Urothelium cell line (cell line): ENCODE measurements at places on chromosomes 3 and 15.
A peak's percentile ranks its signal among the peaks of the same experiment; 100 is the strongest.

- no peak for DNase-seq
Measured at GRCh38 chr3:14458434-14459275, 56.2 kb downstream of the SLC6A6 start.

GRCh38 chr3:174233511-174233910 is 625.6 kb upstream of the NAALADL2 start:
- no peak for DNase-seq

GRCh38 chr3:20488151-20488550 is 302.1 kb upstream of the SGO1 start:
- DNase-seq, result no peak

DNA sequence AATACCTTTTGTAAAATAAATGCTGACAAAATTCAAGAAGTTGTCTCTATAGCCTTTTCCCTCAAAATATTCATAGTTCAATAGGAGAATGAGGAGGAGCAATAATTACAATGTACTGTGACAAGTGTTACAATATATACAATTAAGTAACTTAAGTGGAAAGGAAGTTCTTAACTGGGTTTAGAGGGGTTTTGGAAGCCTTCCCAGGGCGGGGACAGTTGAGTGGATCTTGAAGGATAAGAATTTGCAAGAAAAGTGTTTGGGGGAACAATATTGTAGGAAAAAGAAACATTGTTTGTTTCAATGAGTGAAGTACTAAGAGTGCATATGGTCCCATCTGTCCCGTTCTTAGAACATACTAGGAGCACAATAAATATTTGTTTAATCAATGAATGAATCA is 165.2 kb upstream of the PLSCR5 start:
- no peak for DNase-seq

- DNase-seq, result no peak
Measured at GRCh38 chr3:112514527-112515128, 15.4 kb upstream of the BTLA start.

DNA sequence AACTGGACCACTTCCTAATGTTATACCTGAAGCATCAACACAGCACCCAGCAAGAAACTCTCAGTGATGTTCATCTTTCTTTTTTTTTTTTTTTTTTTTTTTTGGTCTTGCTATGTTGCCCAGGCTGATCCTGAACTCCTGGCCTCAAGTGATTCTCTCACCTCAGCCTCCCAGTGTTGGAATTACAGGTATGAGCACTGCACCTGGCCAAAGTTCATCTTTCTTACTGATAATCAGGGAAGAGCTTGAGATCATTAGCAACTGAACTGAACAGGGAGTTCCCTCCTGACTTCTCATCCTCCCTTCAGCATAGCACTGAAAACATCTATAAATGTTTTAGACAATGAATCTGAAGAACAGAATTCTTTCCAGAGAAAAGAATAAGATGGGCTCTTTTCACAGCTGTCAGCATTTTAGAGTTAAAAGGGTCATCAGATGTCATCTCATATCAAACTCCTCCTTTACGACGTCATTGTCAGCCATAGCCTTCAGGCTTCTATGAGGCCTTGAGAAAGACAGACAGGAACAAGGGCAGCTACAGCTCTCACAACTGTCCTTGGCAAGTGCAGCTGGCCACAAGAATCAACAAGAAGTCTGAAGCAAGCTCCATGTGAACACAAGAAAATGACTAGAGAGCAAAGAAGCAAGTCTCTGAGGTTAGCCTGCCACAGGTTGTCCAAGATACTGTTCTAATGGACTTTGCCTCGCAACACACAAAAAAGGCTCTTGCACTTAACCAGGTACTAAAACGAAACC is 33.8 kb downstream of the SCAP start:
- DNase-seq, result no peak

DNA sequence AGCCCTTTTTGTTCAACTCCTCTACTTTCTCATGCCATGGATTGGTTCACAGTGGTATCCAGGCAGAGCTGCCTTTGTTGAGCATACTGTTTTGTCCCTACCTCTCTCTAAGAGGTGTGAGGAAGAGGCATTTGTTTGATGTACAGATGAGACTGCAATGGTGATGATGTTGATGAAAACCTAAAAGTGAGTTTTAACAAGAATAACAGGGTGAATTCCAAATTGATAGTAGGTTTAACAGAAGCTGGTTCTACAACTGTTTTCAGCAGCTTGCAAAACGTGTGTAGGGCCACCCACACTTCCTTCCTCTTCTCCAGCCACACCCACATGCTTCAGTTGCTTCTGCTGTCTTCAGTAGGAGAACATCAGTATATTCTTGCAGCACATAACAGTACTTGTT is 10.2 kb downstream of the SNRK start:
- DNase-seq, result no peak

GRCh38 chr3:170003881-170004356 is 33.9 kb upstream of the GPR160 start:
- DNase-seq, result no peak

DNA sequence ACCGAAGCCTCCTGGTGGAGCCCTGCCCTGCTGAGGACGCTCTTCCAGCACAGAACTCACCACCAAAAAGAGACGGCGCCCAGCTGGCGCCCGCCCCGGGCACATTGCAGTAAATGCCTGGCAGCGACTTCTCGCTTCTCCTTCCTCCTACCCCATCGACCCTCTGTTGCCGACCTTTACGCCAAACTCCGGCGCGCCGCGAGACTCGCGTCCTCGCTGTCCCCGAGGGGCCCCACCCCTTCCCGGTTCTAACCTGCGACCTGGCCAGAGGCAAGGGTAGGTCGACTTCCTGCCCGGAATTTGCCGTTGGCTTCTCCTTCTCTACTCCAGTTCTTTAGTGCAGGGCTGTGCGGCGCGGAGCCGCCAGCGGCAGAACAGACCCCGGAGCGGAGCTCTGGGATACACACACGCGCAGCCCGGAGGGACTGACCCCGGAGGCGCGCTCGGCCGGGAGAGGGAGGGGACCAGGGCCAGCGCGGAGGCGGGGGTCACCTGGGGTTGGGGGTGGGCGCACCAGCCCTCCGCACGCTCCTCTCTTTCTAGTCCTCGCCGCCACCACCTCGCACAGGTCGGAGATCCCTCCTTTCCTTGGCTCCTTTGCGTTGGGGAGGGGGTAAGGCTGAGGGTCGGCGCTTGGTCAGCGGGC is 226.6 kb upstream of the AZI2 start:
- DNase-seq, result peak; percentile 16

DNA sequence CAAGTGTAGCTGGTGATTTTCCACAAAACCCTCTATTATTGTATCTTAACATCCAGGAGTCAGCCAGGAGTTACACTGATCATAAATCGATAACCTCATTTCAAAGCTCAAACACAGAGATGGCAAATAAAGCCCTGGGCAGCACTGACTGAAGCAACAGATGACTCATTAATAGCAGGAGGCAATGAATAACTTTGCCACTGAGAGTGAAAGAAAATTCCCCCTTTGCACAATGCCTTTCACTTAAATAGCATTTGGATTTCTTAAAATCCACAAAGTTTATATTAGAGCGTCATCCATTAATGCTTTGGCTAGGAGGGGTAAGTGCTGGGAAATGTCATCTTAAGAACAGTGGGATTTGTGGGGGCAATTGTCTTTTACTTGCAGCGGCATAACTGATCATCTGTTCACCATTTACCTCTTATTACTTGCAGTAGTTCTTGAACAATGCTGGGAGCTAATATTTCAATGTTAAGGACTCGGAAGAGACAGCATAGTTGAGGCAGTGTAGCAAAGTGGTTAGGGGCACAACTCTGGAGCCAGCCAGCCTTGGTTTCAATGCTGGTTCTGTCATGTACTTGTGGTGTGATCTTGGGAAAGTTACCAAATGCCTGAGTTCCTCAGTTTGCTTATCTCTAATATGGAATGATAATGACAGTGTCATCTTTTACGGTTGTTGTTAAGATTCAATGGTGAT is 630.4 kb upstream of the TBL1XR1 start:
- peak; percentile 37 for DNase-seq

DNA sequence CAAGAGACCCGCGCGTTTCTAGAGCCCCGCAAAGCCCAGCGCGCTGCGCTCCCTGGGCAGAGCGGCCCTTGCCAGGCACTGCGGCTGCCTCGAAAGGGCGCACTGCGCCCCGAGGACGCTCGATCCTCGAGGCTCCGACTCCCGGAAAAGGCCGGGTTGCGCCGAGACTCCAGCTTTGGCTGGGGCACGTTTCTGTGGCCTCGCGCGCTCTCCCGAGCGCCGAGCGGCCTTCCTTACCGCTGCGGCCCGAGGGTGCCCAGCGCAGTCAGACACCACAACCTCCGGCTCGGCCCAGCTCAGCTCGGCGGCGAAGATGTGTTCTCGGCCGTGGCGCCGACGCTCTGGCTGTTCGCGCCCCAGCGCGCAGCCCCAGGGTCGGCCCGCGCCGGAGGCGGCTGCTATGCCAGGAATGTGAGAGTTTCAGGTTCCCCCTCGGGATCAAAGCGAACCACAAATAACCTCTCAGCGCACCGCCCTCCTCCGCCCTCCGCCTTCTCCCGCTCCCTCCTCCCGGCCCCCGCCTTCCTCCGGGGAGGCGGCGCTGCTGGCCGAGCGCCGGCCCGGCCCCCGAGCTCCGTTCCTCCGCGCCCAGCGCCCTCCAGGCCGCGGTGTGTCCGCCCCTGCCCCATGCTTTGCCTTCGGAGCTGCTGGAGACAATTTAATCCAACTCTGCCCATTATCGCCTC is at the start of gene AMOTL2:
Gene AMOTL2, minus strand, starts transcription at position 343 of the 686 bp plus-strand sequence. CDS start 3,014 bp downstream, outside the sequence.
- peak; percentile 95 for DNase-seq

DNA sequence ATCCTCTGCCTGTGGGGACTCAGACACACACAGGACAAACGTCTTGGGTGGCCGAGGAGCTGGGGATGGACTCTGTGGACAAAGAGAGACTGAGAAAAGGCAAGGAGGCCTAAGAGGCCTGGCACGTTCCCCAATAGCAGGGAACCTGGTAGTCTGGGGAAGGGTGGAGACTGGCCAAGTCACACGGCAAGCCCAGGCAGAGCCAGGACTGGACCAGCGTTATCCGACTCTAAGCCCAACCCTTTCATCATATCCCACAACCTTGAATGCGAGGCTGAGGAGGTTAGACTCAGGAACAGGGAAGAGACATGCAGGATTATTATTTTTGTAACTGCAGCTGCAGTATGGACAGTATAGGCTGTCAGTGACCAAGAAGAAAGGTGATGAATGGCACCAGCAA is 53.4 kb downstream of the SLC6A11 start:
- no peak for DNase-seq

DNA sequence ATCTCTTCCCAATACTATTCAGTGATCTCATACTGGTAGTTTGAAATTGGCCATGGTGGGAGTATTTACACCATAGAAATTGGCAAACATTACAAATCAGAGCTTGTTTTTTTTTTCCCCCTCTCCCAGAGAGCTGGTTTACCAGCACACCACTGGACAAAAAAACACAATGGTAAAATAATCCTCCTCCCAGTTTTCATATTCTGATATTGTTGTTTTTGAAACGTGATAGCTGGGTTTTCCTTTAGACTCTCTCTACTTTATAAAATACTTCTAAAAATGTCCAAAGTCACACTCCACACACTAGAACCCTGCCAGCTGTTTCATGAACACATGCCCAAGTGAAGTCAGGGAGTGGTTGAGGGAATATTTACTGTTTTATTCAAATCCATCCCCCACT is 187.5 kb downstream of the DTWD1 start:
- no peak for DNase-seq

DNA sequence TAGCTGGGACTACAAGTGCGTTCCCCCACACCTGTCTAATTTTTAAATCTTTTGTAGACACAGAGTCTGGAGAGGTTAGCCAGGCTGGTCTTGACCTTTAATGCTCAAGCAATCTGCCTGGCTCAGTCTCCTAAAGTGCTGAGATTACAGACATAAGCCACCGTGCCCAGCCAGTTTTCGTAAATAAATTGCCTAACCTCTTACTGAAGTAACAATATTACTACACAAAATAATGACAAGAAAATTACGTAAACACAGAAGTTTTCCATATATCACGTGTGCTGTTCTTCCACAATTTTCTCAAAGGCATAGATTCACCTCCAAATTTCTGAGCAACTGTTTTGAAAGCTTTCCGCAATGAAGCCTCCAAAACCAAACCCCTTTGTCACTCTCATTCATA is 58.1 kb upstream of the PROK2 start:
- no peak for DNase-seq

DNA sequence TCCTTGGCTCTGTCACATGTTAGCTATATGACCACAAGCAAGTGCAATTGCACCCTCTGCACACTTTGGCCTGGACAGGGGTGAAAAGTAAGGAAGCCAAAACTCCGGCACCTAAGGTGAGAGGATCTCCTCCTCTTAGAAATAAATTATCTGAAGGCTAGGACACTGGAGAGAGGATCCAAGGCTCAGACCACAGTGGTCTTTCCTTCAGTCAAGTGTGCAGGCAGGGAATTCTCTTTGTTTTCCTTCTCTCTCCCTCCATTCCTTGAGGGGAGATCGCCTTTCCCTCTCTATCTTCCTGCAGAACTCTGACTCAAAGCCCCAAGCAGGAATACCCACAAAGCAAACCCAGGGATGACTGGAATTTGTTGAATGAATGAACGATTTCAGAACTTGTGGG is 3.1 kb upstream of the MEGF11 start:
- DNase-seq, result no peak

GRCh38 chr3:14989943-14990779 is 42.8 kb downstream of the NR2C2 start:
- no peak for DNase-seq

- no peak for DNase-seq
Measured at GRCh38 chr3:195718477-195718984, 2.2 kb upstream of the MUC20 start.

DNA sequence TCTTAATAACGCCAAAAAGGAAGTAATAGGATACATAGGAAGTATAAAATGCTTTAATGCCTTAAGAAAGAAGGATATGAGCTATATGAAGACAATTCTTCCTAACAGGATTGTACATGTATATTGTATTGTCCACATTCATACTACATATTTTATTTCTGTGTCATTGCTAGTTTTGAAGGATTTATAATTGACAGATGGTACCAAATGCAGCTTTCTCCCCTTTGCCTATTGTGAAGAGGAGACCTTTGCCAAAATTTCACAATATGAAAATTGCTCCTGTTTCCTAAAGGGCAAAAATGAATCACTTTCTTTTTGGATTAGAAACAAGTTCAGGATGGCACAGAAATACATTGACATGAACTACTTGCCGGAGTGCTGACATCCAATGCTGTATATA is 34.8 kb upstream of the EOMES start:
- DNase-seq, result no peak

- DNase-seq, result no peak
Measured at GRCh38 chr15:54722342-54722986, 474.3 kb downstream of the RSL24D1 start.

DNA sequence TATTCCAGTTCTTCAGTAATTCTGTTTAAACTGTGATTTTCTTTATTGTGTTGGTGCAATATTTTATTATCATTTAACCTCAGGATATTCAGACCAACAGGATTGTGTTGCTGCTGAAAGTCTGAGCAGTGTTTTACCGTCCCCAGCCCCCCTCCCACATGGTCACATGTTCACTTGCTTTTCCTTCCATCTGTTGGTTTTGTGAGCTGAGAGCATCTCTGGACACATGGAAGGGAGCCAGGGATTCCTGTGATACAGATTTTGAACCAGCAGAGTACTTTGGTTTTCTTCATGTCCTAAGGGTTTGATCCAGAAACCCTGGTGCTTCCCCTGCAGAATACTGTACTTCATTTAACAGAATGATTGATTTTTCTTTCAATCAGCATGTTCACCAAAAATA is 11.9 kb downstream of the ARRDC4 start:
- no peak for DNase-seq
